ENCODE measurements at places on chromosomes 11 and 22.

DNA sequence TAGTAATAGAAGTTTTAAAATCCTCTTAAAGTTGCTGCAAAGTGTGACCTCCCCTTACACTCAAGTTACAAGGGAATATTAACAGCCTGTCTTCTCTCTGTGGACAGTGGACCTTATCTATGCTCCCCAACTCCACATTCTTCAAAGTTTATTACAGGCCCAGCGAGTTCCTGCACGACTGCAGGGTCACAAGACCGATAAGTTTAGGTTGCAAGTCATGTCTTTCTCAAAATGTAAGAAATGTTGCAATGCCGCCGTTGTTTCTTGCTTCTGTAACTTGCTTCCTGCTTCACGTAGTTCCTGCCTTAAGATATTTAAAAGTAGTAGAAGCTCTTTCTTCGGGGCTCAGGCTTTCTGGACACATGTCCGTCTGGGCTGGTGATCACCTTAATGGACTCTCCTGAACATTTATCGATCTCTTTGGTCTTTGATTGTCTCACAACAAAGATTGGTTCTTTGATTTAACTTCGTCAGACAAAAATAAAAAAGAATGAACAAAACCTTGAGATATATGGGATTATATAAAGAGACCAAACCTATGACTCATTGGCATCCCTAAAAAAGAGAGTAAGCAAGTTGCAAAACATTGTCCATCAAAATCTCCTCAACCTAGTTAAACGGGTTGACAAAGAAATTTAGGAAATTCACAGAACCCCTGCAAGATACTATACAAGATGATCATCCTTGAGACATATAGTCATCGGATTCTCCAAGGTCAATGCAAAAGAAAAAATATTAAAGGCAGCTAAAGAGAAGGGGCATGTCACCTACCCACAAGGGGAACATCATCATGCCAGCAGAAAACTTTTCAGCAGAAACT, 45.4 kb upstream of the GLYAT start:
- DNase-seq: no peak

- no peak for DNase-seq
Measured at GRCh38 chr11:10892250-10892649, 34.4 kb upstream of the ZBED5 start.

DNA sequence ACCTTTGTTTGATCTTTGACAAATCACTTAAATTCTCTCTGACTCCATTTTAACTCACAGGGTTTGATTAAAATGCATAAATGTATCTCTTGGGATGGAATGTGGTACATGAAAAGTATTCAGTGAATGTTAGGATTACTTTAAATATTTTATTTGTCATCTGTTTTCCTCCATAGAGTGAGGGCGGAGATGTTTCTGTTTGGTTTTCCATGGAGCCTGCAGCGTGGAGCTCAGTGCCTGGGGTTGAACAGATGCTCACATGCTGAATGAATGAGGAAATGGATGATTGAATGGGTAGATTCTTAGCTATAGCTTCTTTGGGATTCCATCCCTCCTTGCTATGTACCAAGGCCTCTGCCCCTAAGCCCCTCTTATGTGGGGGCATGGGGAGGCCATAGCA, 10.0 kb downstream of the TSPAN18 start:
- no peak for DNase-seq

GRCh38 chr11:78801161-78801884, 226.7 kb upstream of the NARS2 start:
- DNase-seq: peak; percentile 98

- no peak for DNase-seq
Measured at GRCh38 chr22:31333641-31334040, 12.5 kb downstream of the PATZ1 start.

GRCh38 chr22:24315367-24315966, 44.8 kb downstream of the SPECC1L start:
- DNase-seq: peak; percentile 68

DNA sequence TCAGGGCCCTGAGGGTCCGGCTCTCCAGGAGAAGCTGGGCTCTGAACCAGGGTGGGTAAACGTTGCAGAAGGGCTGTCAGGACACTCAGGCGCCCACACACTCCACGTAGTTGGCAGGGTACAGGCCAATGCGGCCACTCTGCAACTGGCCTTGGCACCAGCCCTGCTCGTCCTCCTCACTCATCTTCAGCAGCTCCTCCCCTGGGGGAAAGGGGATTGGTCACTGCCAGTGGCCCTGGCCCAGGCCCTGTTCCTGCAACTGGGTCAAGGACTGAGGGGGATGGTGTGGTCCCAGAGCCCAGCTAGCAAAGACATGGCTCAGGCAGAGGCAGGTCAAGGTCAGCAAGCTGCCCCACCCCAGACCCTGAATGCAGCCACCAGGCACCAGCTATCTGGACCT, 1.2 kb upstream of the ARFGAP2 start:
- no peak for DNase-seq

DNA sequence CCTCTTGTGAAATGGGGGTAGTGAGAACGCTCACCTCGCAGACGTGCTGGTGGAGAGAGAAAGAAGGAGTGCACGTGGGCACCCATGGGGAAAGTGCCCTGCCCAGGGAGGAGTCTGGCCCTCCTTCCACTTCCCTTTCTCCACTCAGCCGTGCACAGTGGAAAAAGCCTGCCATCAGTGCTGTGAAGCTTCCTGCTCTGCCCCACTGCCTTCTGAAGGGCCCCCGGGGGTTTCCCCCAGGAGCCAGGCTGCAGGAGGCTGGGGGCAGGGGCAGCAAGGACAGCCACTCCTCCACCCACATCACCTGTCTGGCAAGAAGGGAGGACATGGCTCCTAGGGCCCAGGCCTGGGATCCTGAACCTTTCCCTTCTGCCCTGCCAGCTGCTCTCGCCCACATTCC, 7.6 kb downstream of the TP53I11 start:
- DNase-seq: no peak

DNA sequence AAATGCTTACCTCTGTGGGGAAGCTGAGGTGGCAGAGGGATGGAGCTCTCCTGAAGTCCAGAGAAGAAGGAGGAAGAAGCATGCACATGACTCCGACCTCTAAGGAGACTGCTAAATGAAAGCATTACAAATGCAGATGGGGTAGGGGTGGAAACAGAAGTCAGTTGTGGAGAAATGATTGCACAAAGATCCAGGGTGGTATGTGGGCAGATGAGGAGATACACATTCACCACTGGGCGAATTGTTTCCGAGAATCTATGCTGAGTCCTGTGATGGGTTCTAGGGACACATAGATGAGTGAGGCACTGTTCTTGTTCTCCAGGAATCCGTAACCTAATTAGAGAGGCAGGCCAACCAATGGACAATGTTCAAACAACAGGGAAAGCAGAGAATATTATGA, 188.9 kb upstream of the ZBED5 start:
- no peak for DNase-seq

- DNase-seq: no peak
Measured at GRCh38 chr11:121265586-121265985, 27.0 kb upstream of the SC5D start.

DNA sequence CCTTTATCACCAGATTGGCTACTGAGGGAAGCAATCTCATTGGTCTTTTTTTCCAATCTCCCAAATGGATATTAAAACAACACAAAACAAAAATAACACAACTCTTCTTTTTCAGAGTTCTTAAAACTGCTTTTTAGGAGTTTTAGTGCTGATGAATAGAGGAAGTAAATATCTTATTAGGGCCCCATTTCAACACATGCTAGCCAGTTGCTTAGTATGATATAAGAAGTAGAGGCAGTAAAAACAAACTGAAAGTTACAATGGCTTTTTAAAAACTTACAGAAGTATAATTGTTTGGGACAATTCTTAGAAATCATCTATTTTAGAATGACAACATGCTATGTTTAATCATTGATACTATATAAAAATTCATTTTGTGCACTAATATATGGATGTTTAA, 3.4 kb downstream of the C11orf71 start:
- DNase-seq: no peak

GRCh38 chr11:93515441-93516025, 27.7 kb downstream of the SMCO4 start:
- no peak for DNase-seq

- no peak for DNase-seq
Measured at GRCh38 chr11:103668859-103669258, 367.6 kb upstream of the DDI1 start.

DNA sequence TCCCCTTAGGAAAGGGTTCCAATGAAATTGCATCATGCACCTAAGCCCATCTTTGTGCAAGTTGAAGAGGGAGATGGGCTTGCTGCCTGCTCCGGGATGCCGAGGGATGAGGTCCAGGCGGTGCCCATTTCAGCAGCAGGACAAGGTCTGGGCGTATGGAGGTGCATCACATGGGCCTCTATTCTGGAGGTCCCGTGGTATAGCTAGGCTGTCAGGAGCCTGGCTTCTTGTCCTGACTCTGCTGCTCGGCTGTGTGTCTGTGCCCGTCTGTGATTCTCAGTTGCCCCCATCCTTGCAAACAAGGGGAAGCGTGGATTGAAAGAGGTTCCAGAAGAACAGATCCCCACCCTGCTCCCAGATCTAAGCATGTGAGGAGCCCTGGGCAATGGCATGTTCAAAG, 130.0 kb downstream of the OSBP2 start:
- DNase-seq: no peak

- no peak for DNase-seq
Measured at GRCh38 chr22:36759481-36760159, 16.3 kb downstream of the IFT27 start.

- DNase-seq: peak; percentile 97
Measured at GRCh38 chr11:94933223-94934130, 39.9 kb downstream of the CWC15 start.

DNA sequence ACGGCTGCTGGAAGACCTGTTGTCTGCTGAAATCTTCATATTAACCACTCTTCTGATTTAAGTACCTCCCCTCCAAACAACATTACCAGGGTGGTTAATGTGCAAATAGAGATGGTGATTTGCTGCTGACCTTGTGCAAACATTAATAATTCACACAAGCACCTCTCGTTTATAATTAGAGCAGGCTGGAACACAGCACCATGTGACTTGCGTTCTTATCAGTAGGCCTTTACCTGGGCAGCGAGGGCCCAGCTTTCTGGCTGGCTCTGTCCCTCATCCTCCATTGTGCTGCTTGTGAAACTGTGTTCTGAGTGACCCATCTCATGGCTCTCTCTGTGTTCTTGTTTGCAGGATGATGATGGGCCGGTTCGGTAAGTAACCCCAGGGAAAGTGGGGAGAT, 41.0 kb upstream of the PARVG start:
- DNase-seq: no peak

DNA sequence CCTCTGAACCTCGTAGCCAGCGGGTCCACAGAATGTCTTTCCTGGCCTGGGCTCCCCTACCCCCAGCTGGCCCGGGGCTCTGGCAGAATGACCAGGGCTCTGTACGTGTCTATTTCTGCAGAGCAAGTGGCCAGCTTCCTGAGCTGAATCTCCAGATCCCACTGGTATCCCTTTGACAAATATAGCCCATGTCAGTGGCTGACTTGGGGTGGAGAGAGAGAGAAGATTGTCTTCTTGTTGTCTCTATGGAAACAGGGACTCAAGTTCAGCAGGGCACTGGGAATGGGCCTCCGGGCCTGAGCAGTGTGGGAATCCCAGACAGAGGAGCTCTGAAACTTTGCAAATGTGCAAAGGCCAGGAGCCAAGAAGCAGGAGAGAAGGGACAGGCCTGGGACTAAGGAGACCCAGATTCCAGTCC, 33.9 kb downstream of the ANO1 start:
- no peak for DNase-seq

GRCh38 chr11:16909359-16910035, 104.7 kb downstream of the PLEKHA7 start:
- DNase-seq: no peak

- DNase-seq: peak; percentile 88
Measured at GRCh38 chr22:29031227-29032011, 30.2 kb downstream of the C22orf31 start.

DNA sequence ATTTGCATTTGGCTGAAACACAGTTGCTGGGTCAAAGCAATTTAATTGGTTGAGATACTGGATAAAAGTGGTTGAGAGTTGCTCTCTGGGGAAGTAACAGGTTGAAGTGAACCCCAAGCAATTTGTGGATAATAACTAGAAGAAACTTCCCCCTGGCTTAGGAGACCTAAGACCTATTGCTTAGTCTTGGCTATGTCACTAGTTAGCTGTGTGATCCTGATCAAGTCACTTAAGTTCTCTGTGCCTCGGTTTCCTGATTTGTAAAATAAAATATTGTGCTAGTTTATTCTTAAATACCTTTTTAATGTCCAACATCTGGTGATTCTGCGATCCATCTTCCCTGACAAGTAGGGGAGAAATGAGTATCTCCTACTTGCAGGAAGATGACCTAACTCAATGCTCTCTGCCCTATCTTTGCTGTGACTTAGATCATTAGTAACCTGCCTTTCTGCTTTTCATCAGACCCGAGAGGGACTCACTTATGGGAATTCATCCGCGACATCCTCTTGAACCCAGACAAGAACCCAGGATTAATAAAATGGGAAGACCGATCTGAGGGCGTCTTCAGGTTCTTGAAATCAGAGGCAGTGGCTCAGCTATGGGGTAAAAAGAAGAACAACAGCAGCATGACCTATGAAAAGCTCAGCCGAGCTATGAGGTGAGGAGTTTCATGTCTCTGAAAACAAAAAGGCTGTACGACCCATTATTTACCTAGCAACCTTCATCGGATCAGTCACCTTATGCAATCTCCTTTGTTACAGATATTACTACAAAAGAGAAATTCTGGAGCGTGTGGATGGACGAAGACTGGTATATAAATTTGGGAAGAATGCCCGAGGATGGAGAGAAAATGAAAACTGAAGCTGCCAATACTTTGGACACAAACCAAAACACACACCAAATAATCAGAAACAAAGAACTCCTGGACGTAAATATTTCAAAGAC, 37.5 kb downstream of the EHF start:
- DNase-seq: no peak

DNA sequence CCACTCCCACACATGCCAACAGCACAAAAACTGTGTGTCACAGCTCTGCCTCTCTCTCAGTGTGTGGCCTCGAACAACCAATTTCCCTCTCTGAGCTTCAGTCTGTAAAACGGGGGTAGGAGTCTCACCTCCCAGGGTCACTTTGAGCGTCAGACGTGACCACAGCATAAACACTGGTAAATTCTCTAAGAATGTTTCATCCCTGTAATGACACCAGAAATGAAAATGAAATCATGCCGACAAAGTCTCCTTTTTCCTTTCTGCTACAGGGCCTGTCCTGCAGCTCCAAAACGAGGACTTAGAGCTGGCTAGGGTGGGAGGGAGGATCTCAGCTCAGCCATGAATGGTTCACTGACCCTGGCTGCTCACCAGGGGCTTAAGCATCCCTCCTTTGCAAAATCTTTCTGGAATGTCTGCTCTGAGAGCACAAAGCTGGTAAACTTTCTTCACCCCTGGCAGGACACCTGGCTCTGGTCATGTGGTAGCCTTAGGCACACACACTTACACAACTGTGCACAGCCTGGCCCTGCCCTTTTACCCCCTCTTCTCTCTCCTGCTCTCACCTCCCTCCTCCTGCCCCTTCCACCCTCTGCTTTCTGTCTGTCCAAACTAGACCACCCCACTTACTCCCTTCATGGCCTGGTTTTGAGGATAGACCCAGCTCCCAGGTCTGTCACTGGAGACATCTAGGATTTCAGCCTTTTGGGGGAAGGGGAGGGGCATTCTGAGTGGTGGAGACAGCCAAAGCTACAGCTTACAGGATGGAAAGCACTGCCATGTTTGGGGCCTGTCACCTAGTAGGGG, 12.3 kb upstream of the TSKU start:
- peak; percentile 94 for DNase-seq

- DNase-seq: peak; percentile 22
Measured at GRCh38 chr22:22576244-22576988, 17.4 kb upstream of the PRAME start.

All from fibroblast of gingiva (primary cell).